ENCODE measurements at places on chromosomes 13 and 19.

- no peak for DNase-seq
These were observed 23.5 kb downstream of the ZNF180 start for GRCh38 chr19:44476559-44477408.

DNA sequence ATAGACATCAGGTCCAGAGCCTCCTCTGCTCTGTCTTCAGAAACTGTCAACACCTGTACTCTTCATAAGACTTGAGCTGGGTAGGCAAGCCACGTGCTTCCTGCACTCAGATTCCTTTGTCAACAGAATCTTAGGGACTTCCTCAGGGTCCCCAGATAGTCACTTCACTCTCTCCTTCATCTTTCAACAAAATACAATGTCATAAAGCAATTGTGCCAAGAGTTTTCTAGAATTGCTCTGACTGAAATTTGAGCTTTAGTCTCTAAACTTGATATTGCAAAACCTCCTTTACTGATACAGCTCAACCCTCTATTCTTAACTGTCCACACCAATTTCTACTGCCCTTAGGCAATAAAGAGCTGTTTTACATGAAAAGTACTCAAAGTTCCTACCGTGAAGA lies 179.9 kb downstream of the IRS2 start:
- no peak for DNase-seq

GRCh38 chr19:33797802-33798671 lies 1.4 kb downstream of the KCTD15 start:
- DNase-seq = no peak

DNA sequence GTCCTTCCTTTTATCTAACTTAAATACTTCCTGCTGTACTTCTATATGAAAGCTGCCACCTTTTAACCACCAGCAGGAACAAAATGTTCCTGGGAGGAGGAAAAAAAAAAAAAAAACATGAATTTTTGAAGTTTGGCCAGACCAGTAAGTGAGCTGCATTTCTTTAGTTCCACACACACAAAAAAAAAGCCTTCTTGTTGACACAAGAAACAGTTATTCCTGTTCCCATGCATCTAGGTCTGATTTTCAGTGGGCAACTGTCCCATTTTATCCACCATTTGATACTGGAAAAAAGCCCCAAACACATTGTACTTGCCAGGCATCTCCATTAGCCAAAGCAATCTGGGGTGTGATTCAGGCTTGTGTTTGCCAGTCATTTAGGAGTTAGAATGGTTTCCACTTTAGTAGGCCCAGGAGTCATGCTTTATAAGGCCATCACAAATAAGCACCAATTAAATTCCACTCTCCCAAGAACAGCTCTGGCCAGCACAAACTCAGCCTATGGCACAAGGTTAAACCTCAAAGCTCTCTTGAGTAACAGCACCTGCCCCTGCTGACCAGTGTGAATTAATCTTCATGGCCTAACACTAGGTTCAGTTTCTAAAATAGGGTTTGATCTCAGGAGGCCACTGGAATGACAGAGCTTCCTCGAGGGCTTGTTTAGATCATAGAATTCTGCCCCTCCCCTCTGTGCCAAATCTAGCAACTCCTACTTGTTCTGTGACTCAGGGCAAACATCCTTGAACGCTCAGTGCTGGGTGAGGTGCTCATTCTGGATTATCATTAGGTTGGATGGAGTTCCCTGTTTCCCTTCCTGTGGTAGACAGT lies 67.1 kb downstream of the NUFIP1 start:
- no peak for DNase-seq

- DNase-seq = no peak
These were observed 48.2 kb downstream of the STK24 start for GRCh38 chr13:98528663-98529064.

GRCh38 chr19:49615861-49616260 lies 24.1 kb downstream of the RRAS start:
- no peak for DNase-seq

DNA sequence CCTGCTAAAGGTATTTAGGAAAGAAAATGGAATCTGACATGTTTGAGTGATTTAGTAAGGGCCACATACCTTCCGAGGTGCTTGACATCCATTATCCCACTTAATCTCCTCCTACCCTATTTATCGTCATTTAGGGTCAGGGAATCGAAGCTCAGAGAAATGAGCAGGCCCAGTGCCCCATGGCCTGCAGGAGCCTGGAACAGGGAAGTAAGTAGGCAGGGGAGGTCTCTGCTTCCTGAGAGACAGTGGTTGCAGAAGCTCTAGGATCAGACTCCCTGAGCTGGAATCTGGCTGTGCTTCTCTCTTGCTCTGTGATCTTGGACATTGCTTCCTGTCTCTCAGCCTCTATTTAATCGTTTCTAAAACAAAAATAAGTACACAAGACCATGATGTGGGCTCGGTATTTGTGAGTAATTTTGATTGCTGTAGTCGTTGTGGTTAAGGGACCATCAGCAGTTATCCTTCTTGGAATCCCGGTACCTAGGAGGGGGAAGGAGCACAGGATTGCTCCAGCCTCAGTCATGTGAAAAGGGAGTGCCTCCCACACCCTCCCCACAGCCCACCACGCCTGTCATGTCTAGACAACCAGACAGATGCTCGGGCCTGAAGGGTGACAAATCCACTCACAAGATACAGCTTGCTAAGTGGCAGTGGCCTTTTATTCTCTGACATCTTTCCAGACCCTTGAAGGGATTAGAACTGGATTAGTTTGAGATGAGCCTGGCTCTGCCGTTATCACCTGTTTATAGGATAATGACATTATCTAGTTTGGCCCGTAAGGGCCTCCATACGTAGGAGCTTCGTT lies 169.2 kb upstream of the TSHZ3 start:
- peak; percentile 38 for DNase-seq
